ENCODE measurements at places on chromosomes 3 and 15. TPM values are rescaled to one million over a fixed set of nuclear protein-coding genes. Genes with fewer than 3 reads are reported as not detected.

SERINC4 gene
- total RNA-seq, result not detected

NTRK3 gene
- total RNA-seq, result 2.8 TPM

FANCD2OS gene
- not detected for total RNA-seq

GRCh38 chr15:63833021-63833696 lies 589 bp downstream of the HERC1 start:
- H3K36me3 ChIP-seq, result no peaks in the 10 kb centered on the region
- no peaks in the 10 kb centered on the region for H3K27me3 ChIP-seq
- peak; percentile 76 for DNase-seq
- H3K27ac ChIP-seq, result peak overlapping the region; percentile 88
- peak overlapping the region; percentile 83 for H3K4me3 ChIP-seq

DNA sequence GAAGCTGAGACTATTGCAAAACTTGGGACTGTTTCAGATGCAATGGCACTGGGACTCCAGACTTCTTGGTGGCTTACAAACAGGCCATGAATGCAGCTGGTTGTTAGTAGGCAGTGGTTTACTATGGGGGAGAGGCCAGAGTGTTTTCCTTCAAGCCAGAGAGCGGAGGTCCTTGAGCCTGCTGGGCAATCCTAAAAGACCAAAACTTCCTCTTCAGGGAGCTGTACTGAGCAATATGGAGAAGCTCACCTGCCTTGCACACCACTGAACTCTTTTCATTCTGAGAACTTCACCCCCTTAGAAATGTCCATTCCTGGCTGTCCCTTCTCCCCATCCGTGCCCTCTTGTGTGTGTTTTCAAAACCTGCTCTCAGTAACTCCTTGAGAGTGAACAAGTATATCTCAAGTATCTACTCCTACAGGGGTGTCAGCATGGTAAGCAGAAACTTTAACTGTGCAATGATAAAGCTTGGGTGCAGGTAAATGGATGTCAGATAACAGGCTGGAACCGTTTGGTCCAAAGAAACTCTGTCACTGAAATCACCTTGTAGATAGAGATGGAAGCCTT lies 213.9 kb downstream of the CLSTN2 start:
- no peak overlapping the region for H3K4me3 ChIP-seq
- H3K27ac ChIP-seq, result no peak overlapping the region
- no peaks in the 10 kb centered on the region for H3K27me3 ChIP-seq

DNA sequence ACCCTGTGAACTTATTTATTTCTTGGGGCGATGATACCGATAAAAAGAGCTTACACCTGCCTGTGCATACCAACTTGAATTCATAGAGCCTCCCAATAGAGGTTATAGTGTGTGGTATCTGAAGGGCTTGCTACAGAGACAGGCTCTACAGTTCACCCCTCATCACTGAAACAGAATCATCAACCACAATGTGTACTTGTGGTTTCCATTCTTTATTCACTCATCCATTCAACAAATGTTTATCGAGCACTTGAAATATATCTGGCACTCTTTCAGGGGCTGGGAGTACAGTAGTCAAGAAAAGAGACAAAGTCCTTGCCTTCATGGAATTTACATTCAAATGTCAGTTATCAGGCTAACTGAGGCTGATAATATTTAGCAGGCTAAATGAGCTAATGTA lies 134.4 kb upstream of the SKOR1 start:
- DNase-seq, result no peak
- no peaks in the 10 kb centered on the region for H3K4me1 ChIP-seq
- no peak overlapping the region for H3K4me3 ChIP-seq
- H3K27ac ChIP-seq, result no peak overlapping the region

DNA sequence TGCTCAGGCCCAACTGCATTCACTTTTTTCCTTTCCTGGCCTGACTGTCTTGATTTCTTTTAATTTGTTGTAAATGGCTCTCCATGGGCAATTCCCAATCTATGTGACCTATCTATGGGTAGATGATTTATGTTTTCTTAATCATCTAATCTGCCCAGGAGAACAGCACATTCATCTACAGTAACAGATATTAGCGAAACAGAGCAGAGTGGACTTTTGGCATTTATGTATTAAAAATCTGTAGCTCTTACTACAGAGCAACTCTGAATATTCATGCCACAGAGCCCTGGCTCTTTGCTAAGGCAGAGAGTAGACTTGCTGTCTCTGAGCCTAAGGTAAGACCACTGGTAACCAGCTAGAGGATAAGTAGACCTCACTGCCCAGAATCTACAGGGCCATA lies 674.9 kb upstream of the ADAMTS9 start:
- no peak overlapping the region for H3K27ac ChIP-seq
- no peak overlapping the region for H3K4me3 ChIP-seq
- H3K27me3 ChIP-seq, result no peaks in the 10 kb centered on the region
- no peaks in the 10 kb centered on the region for H3K4me1 ChIP-seq

- no peak overlapping the region for H3K4me3 ChIP-seq
- no peak overlapping the region for H3K27ac ChIP-seq
- H3K36me3 ChIP-seq, result no peaks in the 10 kb centered on the region
- H3K27me3 ChIP-seq, result no peaks in the 10 kb centered on the region
Observed at GRCh38 chr3:1616744-1617143, 481.9 kb upstream of the CNTN4 start.

DNA sequence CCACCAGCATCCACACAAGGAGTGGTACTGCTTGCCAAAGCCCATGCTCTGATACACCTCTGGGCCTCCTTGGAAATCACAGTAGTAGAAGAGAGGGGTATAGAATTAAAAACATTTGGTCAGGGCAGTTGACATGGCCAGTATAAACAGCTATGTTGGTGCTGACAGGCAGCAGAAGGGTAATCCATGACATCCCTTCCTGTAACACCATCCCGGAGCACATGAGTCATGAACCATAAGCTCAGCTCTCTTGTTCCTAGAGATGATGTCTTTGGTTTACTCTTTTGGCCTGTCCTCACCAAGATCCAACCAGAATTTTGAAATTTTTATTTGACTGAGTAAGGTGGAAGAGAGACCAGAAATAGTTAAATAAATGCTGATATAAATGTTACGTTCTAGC lies 132.6 kb upstream of the CTDSPL start:
- no peak overlapping the region for H3K27ac ChIP-seq
- peaks cover 24% of the 10 kb centered on the region for H3K4me1 ChIP-seq
- no peak overlapping the region for H3K4me3 ChIP-seq
- no peaks in the 10 kb centered on the region for H3K27me3 ChIP-seq
- no peaks in the 10 kb centered on the region for H3K36me3 ChIP-seq

DNA sequence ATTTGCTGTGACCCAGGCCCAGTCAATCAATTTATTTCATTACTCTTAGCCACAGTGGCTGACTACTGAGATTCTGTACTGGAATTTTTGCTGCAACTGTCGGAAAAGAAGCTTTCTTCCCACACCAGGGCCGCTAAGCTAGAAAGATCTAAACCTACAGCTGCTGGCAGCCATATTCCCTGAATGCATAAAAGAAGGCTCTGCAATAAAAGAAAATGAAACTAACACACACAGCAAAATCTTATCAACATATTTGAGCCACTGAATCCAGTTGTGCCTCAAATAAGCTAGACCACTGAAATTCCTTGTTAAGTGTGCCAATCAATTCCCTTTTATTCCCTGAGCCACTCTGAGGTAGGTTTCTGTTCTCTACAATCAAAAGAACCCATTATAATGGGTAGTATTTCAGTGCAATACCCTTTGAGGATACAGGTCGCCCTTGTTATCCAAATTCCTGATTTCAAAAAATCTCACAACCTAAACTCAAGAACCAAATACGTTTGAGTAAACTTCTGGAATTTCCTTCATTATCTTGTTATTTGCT lies 60.3 kb downstream of the MYO9A start:
- H3K27me3 ChIP-seq, result no peaks in the 10 kb centered on the region
- no peak for DNase-seq
- H3K4me1 ChIP-seq, result peaks cover 8% of the 10 kb centered on the region

GRCh38 chr15:72276326-72276700 lies 4.0 kb upstream of the PARP6 start:
- no peak overlapping the region for H3K27ac ChIP-seq
- H3K4me3 ChIP-seq, result no peak overlapping the region
- H3K36me3 ChIP-seq, result no peaks in the 10 kb centered on the region
- no peak for DNase-seq
- peaks cover 15% of the 10 kb centered on the region for H3K4me1 ChIP-seq

DNA sequence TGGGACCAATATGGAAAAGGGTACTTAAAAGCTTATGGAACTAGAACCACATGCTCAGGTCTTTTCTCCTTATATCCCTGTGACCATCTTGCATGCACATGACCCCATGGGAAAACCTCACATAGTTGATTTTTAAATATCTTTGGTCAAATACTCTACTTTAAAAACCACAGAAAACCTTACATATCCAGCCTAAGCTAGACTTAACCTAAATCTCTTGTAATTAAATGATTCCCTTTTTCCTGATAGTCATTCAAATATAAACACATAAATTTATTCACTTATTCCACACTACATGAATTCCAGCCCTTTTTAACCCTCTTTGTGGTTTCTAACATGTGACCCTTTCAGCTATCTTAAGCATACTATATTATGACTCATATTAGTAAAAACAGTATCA lies 46.8 kb downstream of the DNAJC13 start:
- DNase-seq, result no peak
- no peak overlapping the region for H3K4me3 ChIP-seq
- peaks cover 93% of the 10 kb centered on the region for H3K36me3 ChIP-seq
- no peak overlapping the region for H3K27ac ChIP-seq

- no peak overlapping the region for H3K27ac ChIP-seq
- H3K4me1 ChIP-seq, result no peaks in the 10 kb centered on the region
- no peak overlapping the region for H3K4me3 ChIP-seq
Observed at GRCh38 chr3:70149714-70150400, 150.3 kb downstream of the SAMMSON start.

GRCh38 chr15:94083467-94084052 lies 147.8 kb upstream of the MCTP2 start:
- no peak overlapping the region for H3K4me3 ChIP-seq
- H3K27ac ChIP-seq, result no peak overlapping the region
- no peaks in the 10 kb centered on the region for H3K36me3 ChIP-seq
- no peak for DNase-seq
- H3K4me1 ChIP-seq, result no peaks in the 10 kb centered on the region

DNA sequence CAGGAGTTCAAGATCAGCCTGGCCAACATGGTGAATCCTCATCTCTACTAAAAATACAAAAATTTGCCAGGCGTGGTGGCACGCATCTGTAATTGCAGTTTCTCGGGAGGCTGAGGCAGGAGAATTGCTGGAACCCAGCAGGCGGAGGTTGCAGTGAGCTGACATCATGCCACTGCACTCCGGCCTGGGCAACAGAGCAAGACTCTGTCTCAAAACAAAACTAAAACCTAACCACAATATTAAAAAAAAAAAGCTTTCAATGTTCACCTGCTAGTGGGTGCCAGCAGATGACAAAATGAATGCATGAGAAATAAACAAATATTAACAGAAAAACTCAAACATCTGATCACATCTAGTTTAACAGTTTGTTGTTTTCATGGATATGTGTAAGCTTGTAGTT lies 9.0 kb downstream of the SLC24A1 start:
- H3K4me3 ChIP-seq, result no peak overlapping the region
- DNase-seq, result no peak
- H3K27ac ChIP-seq, result no peak overlapping the region
- no peaks in the 10 kb centered on the region for H3K4me1 ChIP-seq
- peaks cover 7% of the 10 kb centered on the region for H3K36me3 ChIP-seq

DNA sequence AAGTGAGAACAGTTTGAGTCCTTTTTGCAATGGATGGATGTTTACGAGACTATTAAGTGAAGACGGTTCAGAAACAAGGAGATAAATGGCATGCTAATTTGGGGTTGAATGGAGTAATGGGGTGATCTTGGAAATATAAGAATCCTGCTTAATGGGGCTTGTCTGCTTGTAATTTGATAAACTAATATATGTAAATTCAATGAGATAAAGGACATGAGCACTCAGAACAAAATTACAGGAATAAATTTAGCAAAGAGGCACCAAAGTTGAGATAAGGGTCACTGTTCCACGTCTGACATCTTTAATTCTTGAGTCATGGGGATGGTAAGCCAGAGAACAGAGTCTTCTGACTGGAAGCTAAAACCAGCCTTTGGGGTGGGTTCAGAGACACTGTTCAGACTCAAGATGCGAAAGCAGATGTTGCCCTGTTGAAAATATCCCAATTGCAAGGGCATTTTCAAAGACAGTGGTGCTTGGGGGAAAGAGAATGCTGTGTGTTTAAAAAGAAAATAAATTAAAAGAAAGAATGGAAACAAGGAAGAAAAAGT lies 67.8 kb upstream of the CHRNB4 start:
- H3K36me3 ChIP-seq, result no peaks in the 10 kb centered on the region
- no peak overlapping the region for H3K4me3 ChIP-seq
- peaks cover 4% of the 10 kb centered on the region for H3K4me1 ChIP-seq
- H3K27me3 ChIP-seq, result peaks cover 7% of the 10 kb centered on the region

DNA sequence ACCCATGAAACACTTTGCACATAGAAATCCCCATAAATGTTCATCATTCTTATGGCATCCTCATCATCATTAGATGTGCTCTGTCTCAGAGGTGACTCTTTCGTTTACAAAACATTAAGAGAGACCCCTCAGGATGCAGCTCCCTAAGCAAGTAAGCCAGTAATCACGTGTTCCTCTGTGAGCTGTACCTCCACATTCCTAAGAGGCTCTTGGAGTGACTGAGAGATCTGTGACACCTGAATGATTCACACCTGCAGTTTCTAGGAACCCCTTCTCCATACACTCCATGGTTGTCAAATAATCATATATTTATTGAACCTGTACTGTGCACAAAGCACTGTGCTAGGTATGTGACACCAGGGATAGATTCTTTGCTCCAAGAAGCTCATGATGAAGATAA lies 602.4 kb downstream of the UNC13C start:
- H3K27ac ChIP-seq, result no peak overlapping the region
- H3K4me1 ChIP-seq, result no peaks in the 10 kb centered on the region
- H3K4me3 ChIP-seq, result no peak overlapping the region
- no peaks in the 10 kb centered on the region for H3K36me3 ChIP-seq

DNA sequence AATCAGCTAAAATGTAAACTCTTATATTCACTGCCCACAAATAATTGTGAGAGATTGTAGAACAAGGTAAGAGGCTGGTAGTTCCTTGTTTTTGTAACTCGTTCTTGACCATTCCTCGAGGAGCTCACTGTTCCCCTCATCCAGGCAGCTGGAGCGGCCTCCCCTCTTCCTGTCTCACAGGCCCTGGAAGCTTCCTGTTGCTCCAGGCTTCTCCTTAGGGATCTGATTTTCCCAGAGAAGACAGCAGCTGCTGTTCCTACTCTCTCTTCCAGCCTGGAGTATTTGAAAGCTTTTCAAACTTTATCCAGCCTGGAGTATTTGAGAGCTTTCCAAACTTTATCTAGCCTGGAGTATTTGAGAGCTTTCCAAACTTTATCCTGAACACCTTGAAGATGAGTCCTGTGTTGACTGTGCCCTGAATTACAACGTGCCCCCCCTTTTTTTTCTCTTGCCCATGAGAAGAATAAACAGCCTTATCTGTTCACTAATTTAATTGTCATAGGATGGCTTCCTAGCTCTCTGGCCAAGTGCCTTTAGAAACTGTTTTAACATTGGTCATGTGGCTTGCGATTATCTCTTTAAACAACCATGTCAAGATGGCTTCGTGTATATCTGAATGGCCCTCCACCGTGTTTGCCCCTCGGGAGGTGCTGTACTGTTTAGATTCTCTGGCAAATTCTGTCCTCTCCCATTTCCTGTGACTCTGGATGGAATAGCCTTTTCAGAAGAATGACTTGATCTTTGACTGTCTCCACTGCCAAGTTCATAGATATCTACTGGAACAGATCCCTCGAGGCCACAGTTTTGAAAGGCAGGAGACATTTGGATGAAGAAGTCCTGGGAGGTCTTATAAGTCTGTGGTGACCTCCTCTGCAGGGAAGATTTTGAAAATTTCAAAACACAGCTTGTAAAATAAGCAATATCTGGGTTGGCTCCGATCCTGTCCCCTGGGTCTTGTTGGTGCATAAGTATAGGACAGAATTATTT lies 4.8 kb downstream of the ADAMTSL3 start:
- H3K27ac ChIP-seq, result peak overlapping the region; percentile 36
- H3K36me3 ChIP-seq, result no peaks in the 10 kb centered on the region
- H3K4me3 ChIP-seq, result no peak overlapping the region

Data from upper lobe of right lung (tissue), 1 donor.